HFF-Myc (cell line): ENCODE measurements at places on chromosomes 1 and 21.

- DNase-seq: peak; percentile 56
Measured at GRCh38 chr1:15417059-15417934, 7.6 kb downstream of the EFHD2 start.

- DNase-seq: no peak
Measured at GRCh38 chr1:231252336-231252735, 11.3 kb downstream of the GNPAT start.

DNA sequence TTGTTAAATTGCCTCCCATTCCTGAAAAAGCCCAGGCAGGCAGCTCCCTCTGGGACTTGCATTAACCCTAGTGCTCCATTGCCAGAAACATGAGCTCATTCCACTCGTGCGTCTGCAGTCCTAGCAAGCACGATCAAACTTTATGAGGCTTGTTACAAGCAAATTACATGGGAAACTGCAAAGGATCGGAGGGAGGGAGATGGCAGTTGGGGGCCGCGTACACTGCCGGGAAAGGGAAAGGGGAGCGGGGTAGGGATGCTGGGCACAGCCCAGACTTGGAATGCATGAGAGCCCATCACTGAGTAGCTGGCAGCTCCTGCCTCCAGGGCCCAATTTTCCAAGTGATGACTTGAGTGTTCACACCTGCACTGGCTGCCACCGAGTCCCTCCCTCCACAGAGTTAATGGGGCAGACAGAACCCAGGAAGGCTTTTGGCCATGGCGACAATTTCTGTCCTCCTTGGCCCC, 169.9 kb downstream of the BRINP2 start:
- no peak for DNase-seq

DNA sequence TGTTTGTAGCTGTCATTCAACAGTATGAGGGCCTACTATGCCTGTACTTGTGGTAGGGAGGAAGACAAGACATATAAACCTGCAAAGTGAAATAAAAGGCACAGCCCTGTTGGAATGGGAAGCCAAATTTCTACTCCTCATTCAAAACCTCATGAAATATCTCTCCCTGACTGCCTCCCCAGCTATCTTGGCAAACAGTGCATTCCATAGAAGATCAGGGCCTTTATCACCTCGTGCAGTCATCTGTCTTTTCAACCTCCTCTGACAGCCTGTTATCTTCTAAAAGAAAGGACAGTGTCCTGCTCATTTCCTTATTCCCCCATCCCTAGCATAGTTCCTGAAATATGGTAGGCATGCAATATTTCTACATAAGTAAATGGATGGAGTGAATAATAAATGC, 71.0 kb downstream of the SH3GLB1 start:
- no peak for DNase-seq

DNA sequence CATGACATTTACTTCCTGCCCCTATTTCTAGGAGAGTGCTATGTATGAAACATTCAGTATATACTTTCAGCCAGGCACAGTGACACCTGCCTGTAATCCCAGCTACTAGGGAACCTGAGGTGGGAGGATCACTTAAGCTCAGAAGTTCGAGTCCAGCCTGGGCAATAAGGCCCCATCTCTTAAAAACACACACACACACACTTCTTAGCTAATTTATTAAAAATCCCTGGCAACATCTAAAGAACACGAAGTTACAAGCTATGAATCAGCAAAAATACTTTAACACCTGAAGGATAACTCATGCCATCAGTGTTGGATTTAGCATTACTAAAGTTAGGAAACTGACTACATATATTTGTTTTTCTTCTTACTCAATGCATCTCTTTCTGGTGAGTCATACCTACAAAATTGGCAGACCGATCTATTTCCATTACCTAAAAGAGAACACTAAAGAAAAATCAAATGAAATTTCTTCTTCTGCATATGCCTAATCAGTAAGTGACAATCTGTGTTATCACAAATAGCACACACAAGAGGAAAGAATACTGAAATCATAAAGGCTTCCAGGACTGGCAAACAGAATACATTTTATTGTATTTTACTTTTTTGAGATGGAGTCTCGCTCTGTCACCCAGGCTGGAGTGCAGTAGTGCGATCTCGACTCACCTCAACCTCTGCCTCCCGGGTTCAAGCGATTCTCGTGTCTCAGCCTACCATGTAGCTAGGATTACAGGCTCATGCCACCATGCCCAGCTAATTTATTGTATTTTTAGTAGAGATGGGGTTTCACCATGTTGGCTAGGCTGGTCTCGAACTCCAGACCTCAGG, 41.4 kb downstream of the RNF115 start:
- DNase-seq: peak; percentile 61

GRCh38 chr1:15808955-15809354, 1.5 kb upstream of the UQCRHL start:
- DNase-seq: no peak
